Right ventricle myocardium superior (tissue), 1 donor: ENCODE measurements at places on chromosomes 3 and 15. TPM values are rescaled to one million over a fixed set of nuclear protein-coding genes. Genes with fewer than 3 reads are reported as not detected.
A peak's percentile ranks its signal among the peaks of the same experiment; 100 is the strongest.

OXSM gene
- 17.7 TPM for total RNA-seq

DNA sequence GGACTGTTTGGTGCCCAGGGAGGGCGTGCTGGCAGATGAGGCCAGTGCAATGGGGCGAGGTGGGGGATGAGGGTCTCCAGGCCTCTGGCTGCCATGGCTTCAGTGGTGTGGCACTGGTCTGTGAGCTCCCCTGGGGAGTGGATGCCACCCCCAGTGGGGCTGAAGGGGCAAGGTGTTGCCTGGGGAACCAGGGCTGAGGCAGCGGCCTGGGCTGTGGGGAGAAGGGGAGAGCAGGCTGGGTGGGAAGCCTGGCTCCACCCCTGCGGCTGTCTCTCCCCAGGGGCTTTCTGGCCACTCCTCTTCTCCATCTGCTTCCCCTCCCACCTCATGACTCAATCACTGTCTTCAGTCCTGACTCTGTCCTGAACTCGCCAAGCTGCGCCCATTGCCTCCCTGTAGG, 88.4 kb upstream of the TLE3 start:
- DNase-seq, result no peak

- no peak for DNase-seq
Observed at GRCh38 chr3:85312331-85312730, 353.5 kb downstream of the CADM2 start.

EOGT gene
- 28.7 TPM for total RNA-seq

DNA sequence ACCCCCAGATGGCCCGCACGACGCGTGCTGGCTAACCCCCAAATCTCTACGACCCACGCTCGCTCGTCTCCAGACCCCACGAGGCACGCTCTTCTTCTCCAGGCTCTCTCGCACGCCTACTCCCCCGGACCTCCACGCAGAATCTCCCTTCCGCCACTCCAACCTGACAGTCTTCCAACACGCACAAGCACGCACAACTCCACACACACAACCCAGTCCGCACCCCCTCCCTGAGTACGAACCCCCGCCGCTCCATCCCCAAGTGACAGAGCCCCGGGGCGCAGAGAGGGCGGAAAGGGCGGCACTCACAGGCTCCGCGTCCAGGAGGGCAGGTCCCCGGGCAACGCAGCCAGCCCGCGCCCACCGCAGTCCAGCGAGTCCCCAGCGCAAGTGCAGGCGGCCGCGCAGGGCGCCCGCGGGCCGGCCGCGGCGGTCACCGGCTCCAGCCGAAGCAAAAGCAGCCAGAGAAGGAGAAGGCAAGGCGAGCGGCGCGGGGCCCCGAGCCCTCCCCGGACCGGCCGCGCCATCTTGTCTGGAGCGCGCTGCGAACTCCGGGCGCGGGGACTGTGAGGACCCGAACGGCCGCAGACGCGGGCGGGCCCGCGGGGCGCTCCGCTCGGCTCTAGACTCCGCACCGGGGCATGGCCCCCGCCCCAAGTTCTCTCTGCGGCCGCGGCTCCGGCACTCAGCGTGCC, 794 bp downstream of the LRIG1 start:
- DNase-seq, result peak; percentile 62

DNA sequence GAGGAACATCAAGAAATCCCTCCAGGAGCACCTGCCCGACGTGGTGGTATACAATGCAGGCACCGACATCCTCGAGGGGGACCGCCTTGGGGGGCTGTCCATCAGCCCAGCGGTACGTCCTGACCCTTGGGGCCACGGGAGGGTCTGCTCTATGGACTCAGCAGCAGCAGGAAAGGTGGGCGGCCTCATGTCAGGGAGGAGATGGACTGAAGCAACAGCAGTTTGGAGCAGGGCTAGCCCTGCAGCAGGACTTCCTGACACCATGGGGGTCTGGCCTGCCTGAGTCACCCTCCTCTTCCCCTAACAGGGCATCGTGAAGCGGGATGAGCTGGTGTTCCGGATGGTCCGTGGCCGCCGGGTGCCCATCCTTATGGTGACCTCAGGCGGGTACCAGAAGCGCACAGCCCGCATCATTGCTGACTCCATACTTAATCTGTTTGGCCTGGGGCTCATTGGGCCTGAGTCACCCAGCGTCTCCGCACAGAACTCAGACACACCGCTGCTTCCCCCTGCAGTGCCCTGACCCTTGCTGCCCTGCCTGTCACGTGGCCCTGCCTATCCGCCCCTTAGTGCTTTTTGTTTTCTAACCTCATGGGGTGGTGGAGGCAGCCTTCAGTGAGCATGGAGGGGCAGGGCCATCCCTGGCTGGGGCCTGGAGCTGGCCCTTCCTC, 24.2 kb downstream of the HDAC11 start:
- DNase-seq, result peak; percentile 32

EOMES gene
- total RNA-seq, result 0.08 TPM

GRCh38 chr3:78706906-78707523, 1060.8 kb downstream of the ROBO1 start:
- DNase-seq, result no peak

ABHD6 gene
- total RNA-seq, result 8.3 TPM
